ENCODE measurements at places on chromosomes 3 and 15.

- DNase-seq = no peak
Measured at GRCh38 chr3:61184956-61185355, 66.3 kb downstream of the FHIT start.

DNA sequence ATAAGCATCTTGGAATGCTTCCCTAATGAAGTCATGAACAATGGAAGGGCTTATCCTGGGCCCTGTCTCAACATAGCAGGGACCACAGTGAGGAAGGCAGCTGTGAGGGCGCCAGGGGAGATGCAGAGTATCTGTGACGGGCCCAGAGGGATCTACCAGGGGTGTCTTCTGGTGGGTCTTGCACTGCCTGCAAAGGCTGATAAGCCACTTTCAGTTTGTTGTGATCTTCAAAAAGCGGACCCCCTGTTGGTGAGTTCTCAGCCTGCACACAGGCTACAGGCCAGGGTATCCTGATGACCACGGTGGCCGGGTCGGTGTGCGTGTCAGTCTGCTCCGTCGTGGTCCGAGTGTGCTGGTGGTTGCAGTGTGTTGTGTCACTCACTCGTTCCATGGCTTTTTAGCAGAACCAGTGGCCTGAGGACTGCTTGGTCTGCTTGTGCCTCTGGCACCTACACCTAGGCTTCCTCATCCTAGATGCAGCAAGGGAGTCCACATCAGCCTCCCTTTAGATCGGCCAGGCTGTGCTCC lies 46.8 kb downstream of the CHDH start:
- DNase-seq = no peak

GRCh38 chr15:86588413-86588812 lies 508.7 kb downstream of the AGBL1 start:
- no peak for DNase-seq

DNA sequence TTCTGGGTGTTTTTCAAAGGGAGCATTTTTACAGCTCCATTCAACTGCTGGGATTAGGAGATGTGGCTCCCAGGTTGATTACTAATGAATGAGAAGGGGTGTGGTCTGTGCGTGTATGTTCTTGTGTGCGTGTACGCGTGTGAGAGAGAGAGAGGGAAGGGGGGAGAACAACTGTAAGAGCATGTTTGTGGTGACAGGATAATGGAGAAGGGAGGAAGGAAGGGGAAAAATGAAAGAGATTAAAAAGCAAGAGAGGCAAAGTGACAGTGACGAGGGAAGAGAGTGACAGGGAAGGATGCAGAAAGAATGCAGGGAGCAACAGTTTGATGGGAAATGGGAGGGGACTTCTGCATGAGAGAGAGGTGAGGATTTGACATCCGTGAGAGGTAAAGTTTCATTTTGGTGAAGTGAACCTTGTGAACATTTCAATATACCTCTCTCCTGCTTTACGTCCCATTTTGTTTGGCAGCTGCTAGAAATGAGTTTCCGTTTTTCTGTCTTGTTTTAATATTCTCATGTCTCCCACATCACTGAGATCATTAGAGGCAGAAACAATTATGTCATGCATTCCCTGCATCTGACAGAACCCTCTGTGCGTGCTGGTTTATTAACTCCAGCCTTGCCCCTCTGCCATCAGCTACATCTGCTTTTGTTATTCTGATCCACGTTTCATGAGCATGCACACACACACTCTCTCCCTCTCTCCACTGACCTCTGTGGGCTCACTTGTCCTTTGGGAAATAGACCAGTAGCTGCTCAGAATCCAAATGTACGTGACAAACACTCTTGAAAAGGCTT lies 161.6 kb downstream of the GAP43 start:
- no peak for DNase-seq

- no peak for DNase-seq
Measured at GRCh38 chr3:79848876-79849275, 81.1 kb upstream of the ROBO1 start.

- DNase-seq = no peak
Measured at GRCh38 chr15:31106495-31107300, 5.2 kb upstream of the TRPM1 start.

DNA sequence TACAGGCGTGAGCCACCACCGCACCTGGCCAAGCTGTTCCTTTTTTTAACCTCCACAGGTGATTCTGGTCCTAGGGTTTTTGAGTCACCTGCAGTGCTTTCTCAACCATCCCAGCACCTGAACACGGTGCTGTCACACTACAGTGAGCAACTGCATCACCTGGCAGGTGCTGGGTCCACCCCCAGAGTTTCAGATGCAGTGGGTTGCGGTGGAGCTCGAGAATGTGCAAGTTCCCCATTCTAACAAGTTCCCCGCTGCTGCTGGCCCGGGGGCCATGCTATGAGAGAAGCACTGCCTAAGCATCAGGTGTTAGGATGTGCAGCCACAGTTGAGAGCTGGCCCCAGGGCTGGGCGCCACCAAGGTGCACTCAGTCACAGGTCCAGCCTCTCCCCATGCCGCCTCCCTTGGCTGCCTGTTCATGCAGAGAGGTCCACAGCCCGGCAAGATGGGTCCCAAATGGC lies 18.0 kb downstream of the ISG20 start:
- DNase-seq = no peak

GRCh38 chr15:47129033-47129432 lies 588.3 kb upstream of the SEMA6D start:
- DNase-seq = no peak

- DNase-seq = no peak
Measured at GRCh38 chr3:130916507-130917167, 22.8 kb downstream of the ATP2C1 start.

DNA sequence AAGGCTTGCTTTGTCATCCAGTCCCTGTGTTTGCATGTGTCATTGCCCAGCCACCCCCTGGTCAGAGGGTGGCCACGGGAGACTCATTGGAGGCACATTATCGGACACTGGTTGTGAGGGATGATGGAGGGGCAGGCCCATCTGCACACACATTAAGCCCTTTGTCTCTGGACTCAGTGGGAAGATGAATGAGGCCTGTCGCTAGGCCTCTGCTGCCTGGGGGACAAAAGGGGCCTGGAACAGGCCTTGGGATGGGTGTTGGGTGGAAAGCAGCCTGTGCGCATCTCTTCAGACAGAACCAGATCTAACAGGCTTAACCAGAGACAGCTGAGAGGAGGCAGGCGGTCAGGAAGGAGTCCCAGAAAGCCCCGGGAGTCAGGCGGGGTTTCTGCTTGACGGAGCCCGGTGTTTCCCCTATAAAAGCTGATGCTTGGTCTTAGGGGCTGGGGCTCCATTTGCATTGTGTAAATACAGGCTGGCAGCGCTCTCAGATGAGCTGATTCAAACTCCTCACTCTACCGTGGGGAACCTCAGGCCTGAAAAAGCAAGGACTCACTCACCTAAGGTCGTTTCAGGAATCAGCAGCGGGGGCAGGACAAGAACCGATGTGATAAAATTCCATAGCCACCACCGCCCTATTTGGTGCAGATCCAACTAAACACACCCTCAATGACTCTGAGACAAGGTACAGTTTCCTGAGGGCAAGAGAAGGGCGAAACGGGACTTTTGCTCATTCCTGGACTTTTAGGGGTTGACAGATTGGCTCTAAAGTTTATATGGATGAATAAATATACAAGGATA lies 17.1 kb upstream of the SKIC8 start:
- peak; percentile 33 for DNase-seq

DNA sequence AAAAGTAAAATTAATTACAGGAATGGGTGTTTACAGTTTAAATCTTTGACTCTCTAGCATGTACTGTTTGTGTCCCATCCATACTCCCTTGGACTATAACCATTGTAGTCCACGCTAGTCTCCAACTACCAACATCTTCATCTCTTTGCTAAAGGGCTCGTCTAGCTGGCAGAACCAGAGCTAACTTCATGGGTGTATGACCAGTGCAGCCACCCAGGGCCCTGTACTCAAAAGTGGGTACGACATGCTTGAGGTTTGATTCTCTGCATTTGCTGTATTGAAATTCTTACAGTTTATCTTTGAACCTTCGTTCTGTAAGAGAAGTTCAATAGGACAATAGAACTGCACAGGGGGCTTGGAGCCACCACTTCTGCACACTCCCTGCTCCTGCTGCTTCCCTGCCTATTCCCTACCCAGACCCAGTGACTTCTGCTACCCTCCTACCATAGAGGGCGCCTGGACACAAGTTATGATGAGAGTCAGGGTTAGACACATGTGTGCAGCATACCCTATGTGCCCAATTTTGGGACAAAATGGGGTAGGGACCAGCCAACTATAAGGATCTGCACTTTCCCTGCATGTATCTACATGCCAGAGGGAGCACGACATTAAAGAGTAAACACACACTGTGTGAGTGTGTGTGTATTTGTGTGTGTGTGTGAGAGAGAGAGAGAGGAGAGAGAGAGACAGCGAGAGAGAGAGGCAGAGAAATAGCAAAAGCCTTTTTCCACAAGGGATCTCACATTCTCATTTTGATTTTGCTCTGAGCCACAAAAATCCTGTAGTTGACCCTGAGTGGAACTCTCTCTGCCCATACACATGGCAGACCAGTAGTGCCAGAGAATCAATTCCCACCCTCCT lies 59.0 kb upstream of the NECTIN3 start:
- no peak for DNase-seq

- DNase-seq = no peak
Measured at GRCh38 chr3:131421957-131422498, 40.5 kb downstream of the NUDT16 start.
